ENCODE measurements at places on chromosomes 5 and 9.

- no peak for DNase-seq
These were observed 63.0 kb downstream of the TRIO start for GRCh38 chr5:14206028-14206725.

DNA sequence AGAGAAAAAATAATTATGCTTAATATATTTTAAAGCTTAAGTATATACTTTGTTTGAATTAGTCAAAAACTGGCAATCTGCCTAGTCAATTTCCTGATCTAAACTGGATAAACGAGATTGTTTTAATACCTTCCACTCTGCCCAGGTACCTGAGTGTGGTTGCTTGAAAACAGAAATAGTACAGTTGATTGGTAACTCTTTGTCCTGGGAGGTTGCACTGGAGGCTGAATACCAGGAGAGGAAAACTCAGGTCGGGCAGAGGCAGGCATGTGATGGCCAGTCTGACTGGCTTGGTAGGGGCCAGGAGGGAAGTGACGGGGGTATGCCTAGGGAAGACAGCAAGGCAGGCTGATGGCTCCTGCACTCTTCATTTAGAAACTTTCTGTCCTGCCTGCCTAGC lies 80.2 kb downstream of the PIK3R1 start:
- DNase-seq, result no peak

DNA sequence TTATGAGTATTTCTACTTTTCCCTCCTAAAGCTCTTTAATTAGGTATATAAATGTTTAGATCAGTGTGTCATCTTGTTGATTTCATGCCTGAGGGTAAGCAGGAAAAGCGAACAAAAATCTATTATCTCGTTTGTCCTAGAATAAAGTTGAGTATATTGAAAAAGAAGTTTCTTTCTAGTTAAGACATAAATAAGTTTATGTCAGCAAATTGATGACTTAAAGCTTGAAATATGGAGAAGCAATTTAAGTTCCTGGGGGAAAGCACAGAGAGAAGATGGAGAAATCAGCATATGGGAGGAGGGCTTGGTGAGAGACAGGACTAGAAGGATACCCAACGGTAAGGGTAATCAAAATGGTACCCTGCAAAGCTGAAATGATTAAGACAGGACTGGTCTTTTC lies 813.4 kb downstream of the MTRR start:
- DNase-seq, result no peak

DNA sequence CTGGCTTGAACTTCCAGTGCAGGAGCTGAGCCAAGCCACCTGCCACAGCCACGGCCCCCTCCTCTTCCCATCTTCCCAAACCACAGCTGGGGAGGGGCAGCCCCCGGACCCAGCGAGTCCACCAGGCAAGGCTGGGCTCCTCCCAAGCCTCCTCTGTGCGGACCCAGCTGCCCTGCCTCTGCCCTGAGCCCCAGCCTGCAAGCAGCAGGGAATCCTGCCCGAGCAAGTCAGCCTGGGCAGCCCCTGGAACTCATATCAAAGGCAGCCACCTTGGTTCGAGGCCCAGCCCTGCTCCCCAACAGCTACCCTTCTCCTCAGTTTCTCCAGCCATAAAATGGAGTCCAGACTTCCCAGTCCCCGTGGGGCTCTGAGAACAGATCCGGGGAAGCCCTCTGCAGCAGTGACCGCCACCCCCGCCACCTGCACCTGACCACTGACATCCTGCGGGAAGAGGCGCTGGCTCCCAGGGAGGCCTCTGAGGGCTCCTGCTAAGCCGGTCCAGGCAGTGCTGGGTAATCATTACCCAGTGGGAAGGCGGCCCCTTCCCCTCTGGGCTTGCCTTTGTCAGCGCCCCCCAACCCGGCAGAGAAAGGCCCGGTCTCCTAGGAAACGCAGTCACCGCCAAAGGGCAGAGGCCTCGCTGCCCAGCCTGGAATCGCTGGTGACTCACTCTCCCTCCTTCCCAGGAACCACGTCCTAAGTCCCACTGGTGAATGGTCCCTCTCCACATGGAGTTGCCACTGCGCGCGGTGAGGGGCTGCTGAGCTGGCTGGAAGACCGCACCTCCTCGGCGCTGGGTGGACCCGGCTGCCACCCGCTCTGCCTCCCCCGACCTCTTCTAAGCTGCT lies 1.5 kb downstream of the VAV2 start:
- no peak for DNase-seq

- DNase-seq, result no peak
These were observed 194.2 kb upstream of the HAPLN1 start for GRCh38 chr5:83914662-83915418.

GRCh38 chr5:56848206-56848605 lies 32.9 kb downstream of the MAP3K1 start:
- no peak for DNase-seq

- DNase-seq, result no peak
These were observed 2.8 kb upstream of the ADAMTS12 start for GRCh38 chr5:33894566-33894965.

DNA sequence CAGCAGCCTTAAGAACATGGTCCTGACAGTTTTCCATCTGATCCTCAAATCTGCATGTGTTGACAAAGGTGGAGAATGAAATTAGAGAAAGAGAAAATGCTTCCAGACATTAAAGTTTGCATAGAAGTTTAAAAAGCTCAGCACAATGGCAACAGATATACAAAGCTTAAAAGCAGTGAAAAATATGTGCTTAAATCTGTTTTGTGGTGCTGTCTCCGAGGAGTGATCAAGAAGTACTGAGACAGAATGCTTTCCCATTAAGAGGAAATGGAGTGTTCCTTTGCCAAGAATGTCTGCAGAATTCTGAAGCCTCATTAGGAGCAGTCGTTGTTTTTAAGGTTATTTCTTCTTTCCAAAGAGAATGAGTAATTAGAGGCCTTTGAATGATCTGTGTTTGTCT lies 131.4 kb downstream of the MCTP1 start:
- no peak for DNase-seq

DNA sequence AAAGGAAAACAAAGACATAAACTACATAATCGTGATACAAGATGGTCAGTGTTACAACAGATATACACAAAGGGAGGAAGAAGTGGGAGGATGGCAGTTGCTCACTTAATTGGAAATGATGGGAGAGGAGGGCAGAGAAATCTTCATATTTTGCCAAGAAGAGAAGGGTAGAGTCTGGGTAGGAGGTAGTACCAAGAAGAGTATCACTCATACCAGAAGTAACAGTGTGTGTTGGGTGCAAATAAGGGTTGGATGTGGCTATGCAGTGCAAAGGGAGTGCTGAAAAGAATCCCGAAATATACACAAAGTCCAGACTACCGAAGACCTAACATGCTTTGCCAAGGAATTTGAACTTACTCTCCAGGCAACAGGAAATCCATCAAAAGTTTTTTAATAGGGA lies 41.0 kb downstream of the ERMP1 start:
- no peak for DNase-seq

GRCh38 chr5:112018846-112019245 lies 261.9 kb upstream of the NREP start:
- no peak for DNase-seq

DNA sequence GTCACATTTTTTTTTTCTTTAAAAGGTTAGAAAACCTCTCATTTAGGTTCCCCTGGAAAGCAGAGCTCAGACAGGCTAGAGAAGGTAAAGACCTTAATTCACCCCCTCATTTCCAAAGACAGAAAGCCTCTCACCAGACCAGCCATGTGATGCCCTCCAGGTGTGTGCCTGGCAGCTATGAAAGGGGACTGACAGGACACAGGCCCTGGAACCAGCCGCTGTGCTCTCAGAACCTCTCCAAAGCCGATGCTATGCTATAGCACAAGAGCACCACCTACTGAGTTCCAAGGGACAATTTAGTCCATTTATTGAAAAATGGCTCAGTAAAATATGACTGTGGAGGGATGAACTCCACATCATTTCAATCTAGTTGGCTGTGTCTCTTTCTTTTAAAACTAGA lies 48.8 kb downstream of the FANCC start:
- DNase-seq, result no peak

DNA sequence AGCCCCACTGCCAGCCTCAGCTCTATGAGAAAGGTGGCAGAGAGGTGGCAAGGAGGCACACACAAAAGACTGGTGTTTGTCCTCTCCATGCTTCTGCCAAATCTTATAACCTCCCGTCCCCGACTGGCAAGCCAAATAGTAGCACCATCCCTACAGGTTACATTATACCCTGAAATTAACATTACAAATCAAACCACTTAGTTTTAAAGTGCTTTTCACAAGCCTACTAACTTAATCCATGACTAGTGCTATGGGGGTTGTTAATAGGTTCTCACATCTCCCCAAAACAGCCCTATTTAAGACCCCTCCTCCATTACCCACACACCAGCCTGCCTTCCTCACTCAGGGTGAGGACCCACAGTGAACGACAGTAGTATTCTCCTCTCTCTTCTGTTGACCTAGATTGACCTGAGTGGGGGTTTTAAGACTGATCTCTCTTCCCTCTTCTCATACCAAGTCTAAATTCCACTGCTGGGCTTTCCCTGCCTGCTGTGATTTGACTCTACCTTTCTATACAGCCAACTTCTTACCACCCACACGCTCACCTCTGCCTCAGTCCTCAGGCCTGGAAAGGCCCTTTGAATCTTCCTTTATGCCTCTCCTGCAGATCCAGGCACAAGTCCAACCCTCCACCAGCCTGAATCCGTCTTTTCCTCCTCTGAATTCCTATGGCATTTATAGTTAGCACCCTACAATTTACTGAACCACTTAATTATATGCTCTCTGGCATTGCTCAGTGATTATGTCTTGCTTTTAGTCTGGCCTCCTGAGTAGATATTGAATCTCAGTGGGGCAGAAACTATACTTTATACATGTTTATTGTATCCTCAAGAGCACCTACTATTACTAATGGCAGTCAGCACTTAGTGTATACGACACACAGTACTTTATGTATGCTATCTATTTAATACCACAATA lies 116.1 kb downstream of the TMEM174 start:
- no peak for DNase-seq

DNA sequence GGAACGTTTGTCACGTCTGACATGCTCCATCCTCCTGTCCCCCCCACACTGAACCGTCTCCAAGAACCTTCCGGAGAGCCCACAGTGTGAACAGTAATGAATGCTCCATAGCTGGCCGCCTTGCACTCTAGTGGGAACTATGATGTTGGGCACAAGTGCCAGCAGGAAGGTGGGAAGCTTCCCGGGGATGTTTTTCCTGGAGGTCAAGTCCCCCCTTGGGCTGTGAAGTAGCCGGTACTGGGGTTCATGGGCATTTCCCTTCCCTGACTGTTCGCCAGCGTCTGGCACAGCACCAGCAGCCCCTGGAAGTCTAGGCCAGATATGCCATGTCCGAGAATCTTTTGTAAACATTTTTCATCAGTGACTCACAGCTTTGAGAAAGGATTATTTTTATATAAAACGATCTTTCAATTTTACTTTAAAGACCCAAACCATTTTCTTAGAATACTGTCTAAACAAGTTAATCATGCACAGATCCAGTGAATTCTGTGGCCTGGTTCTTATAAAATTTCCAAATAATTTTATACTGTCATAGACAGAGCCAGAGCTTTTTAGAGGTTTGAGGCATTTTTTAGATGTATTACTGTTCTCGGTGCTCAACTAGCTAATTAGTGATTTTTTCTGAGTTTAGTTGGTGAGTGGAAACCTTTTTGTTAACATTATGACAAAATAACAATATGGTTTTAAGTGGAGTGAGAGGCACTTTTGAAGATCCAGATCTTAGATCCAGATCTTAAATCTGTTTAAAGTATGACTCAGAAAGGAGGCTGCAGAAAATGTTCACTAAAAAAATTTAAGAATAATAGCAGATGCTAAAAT lies 11.6 kb downstream of the ABL1 start:
- no peak for DNase-seq

GRCh38 chr9:95297316-95297715 lies 20.2 kb downstream of the FANCC start:
- no peak for DNase-seq

DNA sequence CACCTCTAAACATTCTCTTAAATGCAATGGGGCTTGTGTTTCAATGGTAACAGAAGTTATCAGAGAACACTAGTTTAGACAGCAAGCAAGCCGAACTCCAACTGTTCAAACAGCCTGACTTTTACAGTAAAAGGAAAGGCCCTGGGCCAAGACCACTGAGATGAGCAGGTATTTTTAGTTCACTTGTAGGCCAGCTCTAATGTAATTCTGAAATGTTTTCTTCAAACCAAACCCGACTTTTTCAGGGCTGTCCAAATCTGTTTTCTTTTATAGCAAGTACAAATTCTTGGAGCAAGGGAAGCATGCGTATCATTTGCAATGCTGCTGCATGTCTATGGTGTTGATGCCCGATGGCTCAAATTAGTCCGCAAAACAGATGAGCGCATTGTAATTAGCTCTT lies 192.9 kb downstream of the SLF1 start:
- no peak for DNase-seq

DNA sequence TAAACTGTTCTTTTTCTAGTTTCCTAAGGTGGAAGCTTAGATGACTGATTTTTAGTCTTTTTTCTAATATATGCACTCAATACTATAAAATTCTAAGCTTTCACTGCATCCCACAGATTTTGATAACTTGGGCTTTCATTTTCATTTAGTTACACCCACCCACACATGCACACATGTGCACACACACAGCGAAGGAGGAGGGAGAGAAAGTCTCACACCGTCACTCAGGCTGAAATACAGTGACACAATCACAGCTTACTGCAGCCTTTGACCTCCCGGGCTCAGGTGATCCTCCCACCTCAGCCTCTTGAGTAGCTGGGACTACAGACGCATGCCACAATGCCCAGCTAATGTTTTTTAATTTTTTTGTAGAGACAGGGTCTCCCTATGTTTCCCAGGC lies 96.5 kb downstream of the SMIM23 start:
- DNase-seq, result no peak

DNA sequence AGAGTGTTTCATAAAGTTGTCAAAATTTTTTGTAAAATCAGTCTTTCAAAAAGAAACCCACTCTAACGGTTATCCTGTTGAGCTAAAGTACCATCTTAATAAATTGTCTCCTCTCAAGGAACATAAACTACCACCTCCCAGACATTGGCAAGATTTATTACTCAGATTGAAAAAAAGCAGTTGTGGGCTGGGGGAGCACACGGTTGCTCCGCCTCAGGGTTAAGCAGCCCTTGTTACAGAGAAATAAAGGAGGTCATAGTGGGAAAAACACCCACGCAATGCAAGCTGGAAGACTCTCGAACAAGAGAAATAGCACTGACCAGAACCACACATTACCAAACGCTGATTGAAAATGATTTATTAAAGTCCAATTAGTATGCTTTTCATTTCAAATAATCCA lies 165.3 kb downstream of the LPAR1 start:
- no peak for DNase-seq

GRCh38 chr9:108634672-108635462 lies 220.9 kb downstream of the ACTL7B start:
- DNase-seq, result no peak

GRCh38 chr9:35035851-35036701 lies 36.3 kb downstream of the VCP start:
- DNase-seq, result no peak

GRCh38 chr5:82735160-82735789 lies 341.9 kb downstream of the TMEM167A start:
- DNase-seq, result no peak
